ENCODE measurements at places on chromosomes 1 and 21. TPM values are rescaled to one million over a fixed set of nuclear protein-coding genes. Genes with fewer than 3 reads are reported as not detected.

DNA sequence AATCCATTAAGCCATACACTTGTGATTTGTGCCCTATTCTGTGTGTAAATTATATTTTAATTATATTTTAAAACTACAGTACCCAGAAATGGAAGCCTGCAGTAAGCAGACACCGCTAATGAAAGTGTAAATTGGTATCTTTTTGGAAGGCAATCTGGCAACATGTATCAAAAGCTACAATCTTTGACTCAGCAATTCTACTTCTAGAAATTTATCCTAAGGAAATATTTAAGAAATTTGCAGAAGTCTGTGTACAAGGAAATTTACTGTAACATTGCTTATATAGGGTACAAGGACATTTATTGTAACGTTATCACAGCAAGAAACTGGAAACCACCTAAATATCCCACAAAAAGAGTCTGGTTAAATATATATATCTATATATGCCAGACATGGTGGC, 14.6 kb upstream of the ZMYM4 start:
- no peak overlapping the region for H3K27ac ChIP-seq
- H3K4me3 ChIP-seq: no peak overlapping the region
- no peaks in the 10 kb centered on the region for H3K27me3 ChIP-seq
- no peaks in the 10 kb centered on the region for H3K36me3 ChIP-seq
- no peaks in the 10 kb centered on the region for H3K4me1 ChIP-seq

DNA sequence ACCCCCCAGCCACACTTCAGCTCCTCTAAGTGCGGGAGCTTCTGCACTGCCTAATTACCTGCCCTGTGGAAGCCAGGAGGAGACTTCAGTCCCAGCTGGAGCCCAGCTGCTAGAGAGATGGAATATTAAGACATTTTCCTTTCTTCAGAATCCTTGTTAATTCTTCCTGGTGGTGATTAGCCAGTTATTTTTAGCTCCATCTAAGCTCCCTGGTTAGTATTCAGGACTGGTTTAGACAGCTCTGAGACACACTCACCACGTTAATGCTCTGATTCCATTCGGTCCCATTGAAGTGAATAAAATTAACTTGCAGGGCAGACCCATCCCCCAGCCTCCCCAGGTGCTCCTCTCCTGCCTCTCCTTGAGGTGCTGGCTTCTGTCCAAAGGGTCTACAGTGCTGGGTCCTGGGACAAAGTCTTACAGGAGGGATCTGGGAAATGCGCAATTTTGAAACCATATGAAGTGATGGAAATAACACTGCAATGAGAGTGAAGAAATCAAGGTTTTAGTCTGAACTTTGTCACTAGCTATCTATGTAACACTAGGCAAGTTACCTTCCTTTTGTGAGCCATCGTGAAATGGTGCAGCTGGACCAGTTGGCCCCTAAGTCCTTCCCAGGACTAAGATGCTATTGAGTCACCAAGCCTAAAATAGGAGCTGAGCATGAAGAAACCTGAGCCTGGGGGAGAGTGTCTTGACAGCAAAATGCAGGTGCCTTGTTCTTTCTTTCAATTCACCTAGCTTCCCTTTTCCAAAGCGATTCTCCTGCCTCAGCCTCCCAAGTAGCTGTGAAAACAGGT, 117.4 kb upstream of the ATP1A1 start:
- H3K27ac ChIP-seq: no peak overlapping the region
- no peak overlapping the region for H3K4me3 ChIP-seq
- no peak for DNase-seq
- no peaks in the 10 kb centered on the region for H3K4me1 ChIP-seq
- H3K36me3 ChIP-seq: no peaks in the 10 kb centered on the region

CFAP74 gene
- total RNA-seq: not detected

NCMAP gene
- not detected for total RNA-seq

PLA2G2D gene
- total RNA-seq: not detected

S100A3 gene
- total RNA-seq: not detected

- peak overlapping the region; percentile 68 for H3K4me3 ChIP-seq
- DNase-seq: no peak
- peak overlapping the region; percentile 81 for H3K27ac ChIP-seq
- peaks cover 49% of the 10 kb centered on the region for H3K4me1 ChIP-seq
- H3K36me3 ChIP-seq: no peaks in the 10 kb centered on the region
- H3K27me3 ChIP-seq: no peaks in the 10 kb centered on the region
Observed at GRCh38 chr1:145963265-145964019, 933 bp downstream of the ANKRD34A start.

PDPN gene
- not detected for total RNA-seq

GRCh38 chr21:29376556-29376955, 77.8 kb downstream of the BACH1 start:
- no peak overlapping the region for H3K27ac ChIP-seq
- peaks cover 5% of the 10 kb centered on the region for H3K4me1 ChIP-seq
- DNase-seq: peak; percentile 68
- H3K4me3 ChIP-seq: no peak overlapping the region
- H3K27me3 ChIP-seq: no peaks in the 10 kb centered on the region
- no peaks in the 10 kb centered on the region for H3K36me3 ChIP-seq

GRCh38 chr21:17673261-17674020, 60.7 kb upstream of the BTG3 start:
- no peaks in the 10 kb centered on the region for H3K27me3 ChIP-seq
- H3K36me3 ChIP-seq: no peaks in the 10 kb centered on the region
- H3K4me1 ChIP-seq: no peaks in the 10 kb centered on the region
- H3K27ac ChIP-seq: no peak overlapping the region

NUF2 gene
- 5.6 TPM for total RNA-seq

TMPRSS2 gene
- not detected for total RNA-seq

OR6N1 gene
- not detected for total RNA-seq

DNA sequence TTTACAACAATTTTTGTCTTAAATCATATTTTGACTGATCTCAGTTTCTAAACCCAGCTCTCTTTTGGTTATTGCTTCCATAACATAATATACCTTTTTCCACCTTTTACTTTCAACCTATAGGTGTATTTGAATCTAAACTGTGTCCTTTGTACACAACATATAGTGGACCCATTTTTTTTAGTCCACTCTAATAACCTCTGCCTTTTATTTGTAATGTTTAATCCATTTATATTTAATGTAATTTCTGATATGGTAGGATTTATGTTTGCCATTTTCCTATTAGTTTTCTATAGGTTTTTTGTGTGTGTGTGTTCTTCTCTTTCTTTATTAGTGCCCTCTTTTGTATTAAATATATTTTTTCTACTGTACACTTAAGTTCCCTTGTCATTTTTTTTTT, 22.4 kb upstream of the SLAMF1 start:
- peaks cover 25% of the 10 kb centered on the region for H3K4me1 ChIP-seq
- DNase-seq: no peak
- H3K27me3 ChIP-seq: no peaks in the 10 kb centered on the region

FCAMR gene
- not detected for total RNA-seq

RRP1B gene
- 28.4 TPM for total RNA-seq

DNA sequence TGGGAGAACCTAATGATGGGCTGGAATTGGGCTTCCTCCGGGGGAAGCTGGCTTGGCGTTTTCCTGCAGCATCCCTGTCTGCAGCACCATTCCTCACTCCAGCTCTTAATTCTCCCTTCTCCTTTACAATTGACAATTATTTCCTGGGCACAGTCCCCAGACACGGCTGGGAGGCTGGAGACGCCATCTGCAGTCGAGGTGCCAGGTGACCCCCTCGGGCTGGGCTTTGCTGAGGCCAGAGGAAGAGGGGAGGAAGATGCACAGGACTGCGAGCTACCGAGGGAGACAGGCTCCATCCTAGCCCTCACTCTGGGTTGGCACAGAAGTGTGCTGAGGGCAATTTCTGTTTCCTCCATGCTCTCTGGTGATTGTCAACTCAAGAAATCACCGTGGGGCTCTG, 453.8 kb downstream of the PTPRU start:
- H3K36me3 ChIP-seq: no peaks in the 10 kb centered on the region
- no peaks in the 10 kb centered on the region for H3K27me3 ChIP-seq
- no peak for DNase-seq

GRCh38 chr1:25500694-25501093, 42.7 kb upstream of the LDLRAP1 start:
- no peaks in the 10 kb centered on the region for H3K4me1 ChIP-seq
- H3K27me3 ChIP-seq: no peaks in the 10 kb centered on the region
- no peak overlapping the region for H3K27ac ChIP-seq

- no peak overlapping the region for H3K4me3 ChIP-seq
- H3K27me3 ChIP-seq: peaks cover 35% of the 10 kb centered on the region
- no peak for DNase-seq
- no peak overlapping the region for H3K27ac ChIP-seq
Observed at GRCh38 chr1:220889333-220889732, 10.1 kb downstream of the HLX start.

ROR1 gene
- 0.05 TPM for total RNA-seq

GRCh38 chr21:21907271-21907670, 909.1 kb downstream of the NCAM2 start:
- no peaks in the 10 kb centered on the region for H3K4me1 ChIP-seq
- H3K27me3 ChIP-seq: no peaks in the 10 kb centered on the region
- H3K4me3 ChIP-seq: no peak overlapping the region
- H3K36me3 ChIP-seq: no peaks in the 10 kb centered on the region
- DNase-seq: no peak

DNA sequence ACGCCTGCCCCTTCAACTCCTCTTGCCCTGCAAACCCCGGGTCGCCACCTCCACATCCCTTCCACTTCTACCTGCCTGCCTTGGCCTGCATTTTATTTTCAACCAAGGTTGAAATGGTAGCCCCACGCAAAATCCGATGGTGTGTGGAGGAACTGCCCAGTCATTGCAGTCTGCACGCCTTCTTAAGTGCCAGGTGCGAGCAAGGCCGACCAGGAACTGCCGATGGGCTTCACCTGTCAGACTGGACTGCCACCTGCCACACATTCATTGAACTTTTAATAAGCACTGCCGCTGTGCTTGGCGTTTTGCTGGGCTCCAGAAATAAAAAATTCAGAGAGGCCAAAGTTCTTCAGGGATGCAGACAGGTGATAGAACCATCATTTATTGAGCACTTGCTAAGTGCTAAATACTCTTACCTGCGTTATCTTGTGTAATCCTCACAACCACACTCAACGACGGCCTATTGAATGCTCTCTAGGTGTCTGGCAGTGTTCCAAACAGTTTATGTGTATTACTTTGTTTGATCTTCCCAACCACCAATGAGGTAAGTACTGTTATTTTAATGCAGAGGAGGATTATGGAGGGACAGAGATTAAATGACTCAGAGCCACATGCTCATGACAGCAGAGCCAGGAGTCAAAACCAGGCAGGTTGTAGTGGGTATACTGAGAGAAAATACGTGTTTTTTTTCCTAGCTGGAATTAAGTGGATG, 36.2 kb downstream of the CACHD1 start:
- H3K4me1 ChIP-seq: peaks cover 4% of the 10 kb centered on the region
- peak; percentile 76 for DNase-seq
- no peaks in the 10 kb centered on the region for H3K36me3 ChIP-seq
- peaks cover 7% of the 10 kb centered on the region for H3K27me3 ChIP-seq
- H3K4me3 ChIP-seq: no peak overlapping the region
- no peak overlapping the region for H3K27ac ChIP-seq

DNA sequence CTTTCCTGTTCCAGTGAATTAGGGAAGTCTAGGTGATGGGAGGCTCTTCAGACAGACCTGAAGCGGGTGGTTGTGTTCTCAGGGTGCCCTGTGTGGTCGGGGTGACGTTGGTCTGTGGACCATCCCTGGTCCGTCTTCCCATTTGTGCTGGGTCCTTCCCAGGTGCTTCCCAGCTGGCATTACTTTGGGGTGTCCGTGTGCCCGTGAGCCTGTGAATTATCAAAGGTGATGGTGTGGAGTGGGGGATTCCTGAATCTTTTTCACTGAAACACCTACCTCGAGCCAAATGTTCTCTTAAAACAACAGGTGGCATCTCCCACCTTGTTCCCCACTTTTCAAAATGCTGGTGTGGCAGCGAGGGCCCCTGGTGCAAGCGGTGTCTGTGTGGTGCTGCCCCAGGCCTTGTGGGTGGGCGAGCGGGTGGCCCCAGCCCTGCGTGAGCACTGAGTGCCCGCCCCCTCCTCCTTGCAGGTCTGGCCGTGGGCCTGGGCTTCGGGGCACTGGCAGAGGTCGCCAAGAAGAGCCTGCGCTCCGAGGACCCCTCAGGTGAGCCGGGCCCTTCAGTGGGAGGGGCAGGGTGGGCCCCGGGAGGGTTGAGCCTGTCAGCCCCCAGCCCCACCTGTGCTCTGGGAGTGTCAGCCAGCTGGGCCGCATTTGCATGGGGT, 37.0 kb downstream of the COQ8A start:
- no peak overlapping the region for H3K27ac ChIP-seq
- no peak for DNase-seq
- H3K27me3 ChIP-seq: no peaks in the 10 kb centered on the region
- H3K4me1 ChIP-seq: no peaks in the 10 kb centered on the region
- peaks cover 6% of the 10 kb centered on the region for H3K36me3 ChIP-seq
- no peak overlapping the region for H3K4me3 ChIP-seq

DNA sequence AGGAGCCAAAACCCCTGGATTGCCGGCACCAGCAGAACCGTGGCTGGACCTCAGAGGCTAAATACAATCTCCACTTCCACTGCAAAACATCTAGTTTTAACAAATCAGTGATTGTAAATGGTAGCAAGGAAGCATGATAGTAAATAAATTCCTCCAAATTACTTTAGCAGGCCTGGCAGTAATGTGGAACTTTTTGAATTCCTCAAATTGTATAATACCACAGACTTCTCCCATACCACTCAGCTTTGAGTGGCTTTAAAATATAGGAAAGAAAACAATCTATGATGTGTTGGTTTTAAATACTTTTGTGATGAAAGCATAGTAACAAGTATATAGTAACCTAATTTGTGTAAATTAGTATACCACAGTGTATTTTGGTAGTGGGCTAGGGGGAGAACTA, 34.1 kb downstream of the NIBAN1 start:
- H3K36me3 ChIP-seq: no peaks in the 10 kb centered on the region
- no peak for DNase-seq
- H3K27me3 ChIP-seq: no peaks in the 10 kb centered on the region

DNA sequence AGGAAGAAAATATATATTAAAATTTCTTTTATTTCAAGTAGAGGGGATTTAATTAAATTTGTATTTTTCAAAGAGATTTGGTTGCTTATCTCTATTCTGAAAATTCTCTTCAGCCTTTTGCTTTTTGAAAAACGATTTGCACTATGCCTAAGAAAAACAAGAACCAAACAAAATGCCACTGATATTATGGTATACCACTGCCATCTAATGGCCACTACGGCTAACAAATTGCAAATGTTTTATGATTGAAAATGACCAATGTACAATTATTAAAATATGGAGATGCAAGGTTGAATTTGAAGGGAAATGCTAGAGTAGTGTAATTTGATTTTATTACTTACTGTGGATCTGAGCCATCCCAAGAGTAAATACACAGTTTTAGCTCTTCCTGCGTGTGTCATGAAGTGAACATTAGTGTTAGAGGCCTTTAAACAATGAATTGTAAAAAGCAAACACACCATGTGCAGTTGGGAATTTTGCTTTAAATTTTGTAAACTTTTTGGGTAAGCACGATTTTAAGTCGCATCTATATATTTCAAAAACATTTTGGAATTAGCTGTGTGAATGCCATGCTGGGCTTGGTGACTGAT, 137.4 kb upstream of the USP25 start:
- no peaks in the 10 kb centered on the region for H3K27me3 ChIP-seq
- no peaks in the 10 kb centered on the region for H3K4me1 ChIP-seq
- H3K27ac ChIP-seq: no peak overlapping the region
- no peak for DNase-seq
- no peak overlapping the region for H3K4me3 ChIP-seq

Measured in natural killer cell (primary cell).